ENCODE measurements at places on chromosomes 1 and 21.

GRCh38 chr1:29983321-29983720 is 740.1 kb downstream of the MATN1 start:
- DNase-seq: no peak

GRCh38 chr1:153882296-153882912 is 40.4 kb downstream of the GATAD2B start:
- DNase-seq: no peak

DNA sequence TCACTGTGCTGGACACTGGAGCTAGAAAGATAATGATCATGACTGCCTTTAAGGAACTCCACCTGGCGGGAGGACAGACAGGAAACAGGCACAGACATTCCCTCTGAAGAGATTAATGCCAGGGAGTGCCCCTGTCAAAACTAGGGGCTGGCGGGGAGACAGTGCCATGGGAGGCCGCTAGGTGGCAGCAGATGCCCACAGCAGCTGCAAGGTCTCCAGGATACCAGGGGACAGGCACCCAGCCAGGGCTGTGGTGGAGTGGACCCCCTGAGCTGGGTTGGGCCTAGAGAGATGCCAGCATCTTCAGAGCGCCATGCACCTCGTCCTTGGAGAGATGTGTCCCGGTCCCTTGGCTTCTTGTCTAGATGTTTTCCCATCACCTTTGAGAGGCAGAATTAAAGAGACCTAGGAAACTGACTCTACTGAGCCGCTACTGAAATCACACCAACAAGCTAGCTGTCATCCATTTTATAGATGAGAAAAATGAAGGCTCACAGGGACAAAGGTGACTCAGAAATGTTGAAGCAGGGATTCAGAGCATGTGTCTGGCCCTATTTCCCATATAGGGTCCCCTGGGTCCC is 3.6 kb downstream of the REN start:
- peak; percentile 93 for DNase-seq

DNA sequence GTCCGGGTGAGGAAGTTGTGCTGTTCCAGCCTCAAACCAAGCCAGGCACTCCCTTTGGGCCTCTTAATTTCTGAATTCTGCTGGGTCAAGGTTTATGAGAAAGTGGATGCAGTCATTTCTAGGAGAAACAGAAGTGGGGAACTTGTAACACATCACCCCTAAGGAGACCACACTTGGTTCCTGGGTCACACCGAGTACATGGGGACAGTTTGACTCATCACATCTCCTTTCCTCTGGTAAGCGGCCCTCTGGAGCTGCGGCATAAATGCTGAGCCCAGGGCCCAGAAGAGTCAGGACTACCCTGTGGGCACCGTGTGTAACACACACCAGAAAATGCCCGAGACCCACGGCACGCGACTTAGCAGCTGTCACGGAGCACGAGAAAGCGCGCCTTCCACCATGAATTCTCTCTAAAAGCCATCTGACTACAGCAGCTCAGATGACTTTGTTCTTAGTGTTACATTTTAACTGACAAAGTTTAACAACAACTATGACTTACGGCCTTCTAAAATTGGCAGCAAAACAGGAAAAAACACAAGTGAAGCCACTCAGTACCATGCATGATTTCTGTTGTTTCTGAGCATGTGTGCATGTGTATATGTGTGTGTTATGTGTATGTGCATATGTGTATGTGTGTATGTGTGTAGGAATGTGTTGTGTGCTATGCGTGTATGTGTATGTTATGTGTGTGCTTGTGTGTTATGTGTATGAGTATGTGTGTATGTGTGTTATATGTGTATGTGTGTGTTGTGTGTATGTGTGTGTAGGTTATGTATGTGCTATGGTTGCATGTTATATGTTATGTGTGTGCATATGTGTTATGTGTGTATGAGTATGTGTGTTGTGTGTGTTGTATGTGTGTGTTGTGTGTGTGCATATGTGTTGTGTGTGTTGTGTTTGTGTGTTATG is 50.8 kb downstream of the TOMM20 start:
- no peak for DNase-seq

DNA sequence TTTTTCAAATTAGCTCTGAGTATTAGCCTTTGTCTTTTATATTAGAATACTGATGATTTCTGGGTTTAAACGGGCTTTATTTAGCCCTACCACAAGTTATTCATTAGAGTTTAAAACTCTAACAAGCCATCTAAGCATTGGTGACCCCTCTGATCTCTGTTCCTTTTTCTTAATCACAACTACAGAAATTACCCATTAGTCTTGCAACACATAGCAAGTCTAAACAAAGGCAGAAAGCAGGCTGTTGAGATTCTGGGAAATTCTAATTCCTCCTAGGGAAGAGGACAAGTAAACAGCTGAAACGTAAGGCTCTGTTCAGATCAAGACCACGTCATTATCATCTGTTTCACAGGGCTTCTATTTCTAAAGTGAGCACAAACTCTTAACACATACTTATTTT is 491.2 kb upstream of the ZRANB2 start:
- no peak for DNase-seq

DNA sequence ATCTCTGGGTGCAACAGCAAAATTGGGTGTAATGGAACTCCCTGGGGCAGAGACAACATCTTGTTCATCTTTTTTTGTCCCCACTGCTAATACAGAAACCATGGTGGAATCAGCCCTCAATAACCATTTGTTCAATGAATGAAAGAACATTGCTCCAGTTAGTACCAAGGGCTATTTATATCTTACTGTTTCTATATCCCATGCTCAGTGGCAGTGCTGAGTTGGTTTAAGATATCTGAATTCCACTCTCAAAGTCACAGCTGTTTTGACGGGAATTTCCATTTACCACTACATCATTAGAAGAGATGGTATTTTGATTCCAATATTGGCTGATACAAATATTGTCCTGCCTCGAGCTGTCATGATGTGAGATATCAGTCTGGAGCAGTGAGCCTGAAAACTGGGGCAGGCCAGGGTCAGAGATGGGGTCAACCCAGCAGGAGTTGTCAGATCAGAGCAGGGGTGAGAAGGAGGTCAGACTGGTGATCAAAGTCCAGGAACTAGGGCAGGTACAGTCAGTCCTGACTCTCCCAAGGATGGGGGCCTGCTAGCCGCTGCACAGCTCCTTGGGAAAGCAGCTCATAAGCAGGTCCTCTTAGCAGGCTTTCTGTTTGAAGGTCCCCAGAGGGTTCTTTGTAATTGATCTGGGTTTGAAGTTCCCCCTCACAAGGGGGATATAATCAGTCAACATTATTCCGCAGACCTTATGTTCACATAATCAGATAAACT is 5.8 kb upstream of the PHC2 start:
- DNase-seq: no peak

DNA sequence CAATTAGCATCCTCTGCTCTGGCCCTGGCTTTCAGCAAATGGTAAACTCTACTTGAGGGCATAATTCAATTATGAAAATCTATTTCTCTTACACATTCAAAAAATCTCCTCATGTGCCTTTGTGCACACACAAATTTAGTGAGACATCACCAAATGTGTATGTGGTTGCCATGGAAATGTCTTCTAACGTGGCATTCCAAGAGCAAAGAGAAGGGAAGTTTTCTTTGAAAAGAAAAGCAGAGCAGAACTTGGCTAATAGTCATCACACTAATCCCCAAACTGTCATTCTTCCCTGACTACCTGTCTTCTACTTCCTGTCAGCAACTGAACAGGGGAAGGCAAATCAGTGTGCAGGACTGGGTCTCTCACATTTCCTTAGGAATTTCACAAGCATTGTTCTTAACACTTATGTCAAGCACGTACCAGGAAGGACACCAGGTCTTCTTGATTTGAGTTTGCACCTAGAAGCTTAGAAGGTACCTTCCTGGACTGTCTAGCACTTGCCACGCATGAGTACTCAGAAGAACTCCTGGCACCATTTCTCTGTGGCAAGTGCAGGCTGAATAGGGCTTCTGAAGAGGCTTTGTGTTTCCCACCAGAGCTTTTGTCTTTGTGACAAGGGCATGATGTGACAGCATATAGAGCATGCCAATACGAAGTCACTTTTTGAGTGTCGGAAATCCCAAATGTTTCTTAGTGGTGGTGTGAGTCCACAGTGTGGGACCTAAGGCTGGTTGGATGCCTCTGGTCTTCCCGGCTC is 32.3 kb downstream of the MAN1C1 start:
- no peak for DNase-seq

- DNase-seq: no peak
Measured at GRCh38 chr1:49106445-49106844, 329.8 kb upstream of the BEND5 start.

DNA sequence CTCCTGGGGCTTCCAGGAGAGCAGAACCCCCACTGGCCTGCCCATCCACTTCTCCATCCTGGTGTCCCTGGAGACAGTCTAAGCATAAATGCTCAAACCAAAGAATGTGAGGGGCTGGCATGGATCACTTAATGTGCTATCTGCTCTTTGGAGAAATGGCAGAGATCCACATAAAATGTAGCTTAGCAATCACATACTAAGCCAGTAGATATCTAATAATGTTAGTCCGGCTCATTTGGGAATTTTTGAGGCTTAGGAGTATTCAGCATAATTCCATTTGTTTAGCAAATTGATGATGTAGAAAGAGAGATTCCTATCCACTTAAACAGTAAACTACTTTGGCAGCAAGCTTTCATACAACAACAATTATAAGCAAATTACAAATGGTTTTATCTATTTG is 90.7 kb downstream of the TENT5C start:
- DNase-seq: no peak

- DNase-seq: no peak
Measured at GRCh38 chr1:119808491-119808890, 2.8 kb downstream of the REG4 start.

GRCh38 chr1:53576866-53577760 is 117.9 kb downstream of the DMRTB1 start:
- no peak for DNase-seq

DNA sequence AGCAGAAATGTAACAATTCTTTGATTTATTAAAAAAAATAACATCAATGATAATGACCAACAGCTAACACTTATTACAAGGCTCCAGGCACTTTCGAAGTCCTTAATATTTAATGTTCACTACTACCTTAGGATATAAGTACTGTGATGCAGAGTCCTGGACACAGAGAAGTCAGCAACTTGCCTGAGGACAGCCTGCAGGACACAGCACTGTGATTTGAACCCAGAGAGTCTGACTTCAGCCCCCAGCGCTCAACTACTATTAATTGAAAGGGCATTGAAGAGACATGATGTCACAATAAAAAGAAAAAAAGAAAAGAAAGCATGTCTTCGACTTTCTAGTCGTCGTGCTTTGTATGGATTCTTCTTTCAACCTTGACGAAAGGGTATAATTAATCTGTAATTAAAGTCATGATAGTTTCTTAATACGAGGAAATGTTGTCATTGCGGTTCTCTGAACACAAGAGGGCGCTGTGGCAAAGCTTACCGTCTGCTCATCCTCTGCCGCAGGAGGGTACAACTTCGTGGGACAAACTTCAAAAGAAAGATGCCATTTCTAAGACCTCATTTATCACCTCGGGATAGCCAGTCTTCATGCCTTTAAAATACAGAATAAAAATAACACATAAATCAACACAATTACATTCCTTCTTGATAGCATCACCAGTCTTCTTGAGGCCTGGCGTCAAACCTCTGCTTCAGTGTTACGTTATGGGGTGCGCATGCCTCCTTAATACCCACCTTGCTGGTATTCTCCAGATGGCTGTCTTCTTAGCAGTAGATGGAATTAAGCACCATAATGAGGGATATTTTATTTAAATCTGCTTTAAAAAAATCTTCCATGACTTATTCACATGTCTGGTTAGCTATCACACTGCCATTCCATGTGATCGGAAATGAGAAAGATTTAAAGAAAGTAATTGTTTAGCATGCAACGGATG is 240.1 kb downstream of the DISC1 start:
- peak; percentile 46 for DNase-seq

- DNase-seq: no peak
Measured at GRCh38 chr1:57820356-57821095, 396.7 kb upstream of the DAB1 start.

DNA sequence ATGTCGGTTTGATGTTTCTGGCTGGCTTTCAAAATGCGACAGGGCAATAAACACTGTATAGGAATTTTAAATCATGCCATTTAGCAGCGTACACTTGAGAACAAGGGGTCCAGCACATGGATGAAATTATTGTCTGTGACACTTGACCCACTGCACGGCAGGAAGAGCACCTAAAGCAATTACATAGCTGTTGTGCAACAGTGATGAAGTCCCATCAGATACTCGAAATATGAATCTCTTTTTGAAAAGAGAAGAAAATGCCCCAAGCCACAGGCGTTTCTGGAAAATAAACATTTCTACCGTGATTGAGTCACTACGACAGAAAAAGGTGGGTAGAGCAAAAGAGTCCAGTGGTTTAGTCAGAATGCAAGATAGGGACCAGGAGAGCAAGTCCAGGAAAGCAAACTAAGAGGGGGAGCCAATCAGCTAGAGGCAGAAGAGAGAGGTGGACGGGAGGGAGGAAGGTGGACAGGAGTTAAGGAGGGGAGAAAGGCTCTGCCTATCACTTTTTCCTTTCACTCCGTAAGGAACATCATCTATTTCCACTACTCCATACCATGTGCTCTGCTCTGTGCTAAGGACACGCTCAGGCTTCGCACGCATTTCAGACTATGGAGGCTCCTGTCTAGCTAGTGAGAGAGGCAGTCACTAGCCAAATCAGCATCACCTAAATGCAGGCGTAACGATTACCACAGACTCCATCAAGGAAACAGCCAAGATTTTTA is 6.4 kb downstream of the DSCAM start:
- DNase-seq: no peak

- DNase-seq: no peak
Measured at GRCh38 chr1:221558396-221558795, 183.5 kb downstream of the DUSP10 start.

- DNase-seq: peak; percentile 8
Measured at GRCh38 chr1:54543729-54544496, 4.1 kb upstream of the ACOT11 start.

GRCh38 chr1:220886470-220887201 is 7.4 kb downstream of the HLX start:
- no peak for DNase-seq

GRCh38 chr1:228210712-228211530 is 3.1 kb downstream of the OBSCN start:
- DNase-seq: no peak

- peak; percentile 83 for DNase-seq
Measured at GRCh38 chr1:234610061-234610665, at the start of gene IRF2BP2. Gene IRF2BP2, minus strand, starts transcription at chr1:234610178. Its CDS starts 684 bp downstream, at chr1:234609494.

DNA sequence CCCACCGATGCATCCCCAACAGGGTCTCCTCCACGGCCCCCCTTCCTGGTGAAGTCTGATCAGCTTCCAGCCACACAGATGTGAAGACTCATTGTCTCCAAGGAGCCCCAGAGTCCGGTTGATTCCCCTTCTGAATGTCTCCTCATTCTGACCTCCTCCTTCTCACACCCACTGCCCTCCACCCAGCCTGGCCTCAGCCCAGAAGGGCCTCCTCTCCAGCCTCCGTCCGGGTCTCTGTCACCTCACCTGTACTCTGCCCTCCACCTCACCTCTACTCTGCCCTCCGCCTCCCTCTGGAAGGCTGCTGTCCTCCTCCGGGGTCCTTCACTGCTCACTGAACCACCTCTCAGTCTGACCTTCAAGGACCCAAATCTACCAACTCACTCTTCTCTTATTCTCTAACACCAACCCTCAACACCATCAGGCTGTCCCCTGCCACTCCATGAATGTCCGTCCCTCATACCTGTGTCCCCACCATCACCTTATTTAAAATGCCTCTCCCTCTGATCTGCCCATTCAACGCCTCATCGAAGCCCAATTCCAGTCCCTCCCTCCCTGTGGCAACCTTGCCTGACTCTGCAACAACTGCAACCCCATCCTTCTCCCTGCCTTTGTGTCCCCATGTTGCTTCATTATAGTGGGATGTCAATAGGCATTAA is 201.2 kb downstream of the TOMM20 start:
- DNase-seq: no peak

- DNase-seq: no peak
Measured at GRCh38 chr1:203681739-203682138, 55.1 kb downstream of the ATP2B4 start.

Data from HuH-7 (cell line).